A549 treated with dexamethasone at 1 μM for 4 hours (cell line): ENCODE measurements at places on chromosomes 13 and 19. TPM values are rescaled to one million over a fixed set of nuclear protein-coding genes. Genes with fewer than 3 reads are reported as not detected.

The EMP3 gene
- 380 to 538 TPM (median 393 TPM) in 5 replicates for total RNA-seq

The TMEM221 gene
- 0.28 to 0.70 TPM (median 0.60 TPM) in 5 replicates for total RNA-seq

The R3HDM4 gene
- total RNA-seq = 24.0 to 40.9 TPM (median 35.3 TPM) in 5 replicates

The ADM5 gene
- total RNA-seq = 3.0 to 5.7 TPM (median 5.0 TPM) in 5 replicates

The TSSK6 gene
- 1.0 to 2.1 TPM (median 1.6 TPM) in 5 replicates for total RNA-seq

The ITGBL1 gene
- total RNA-seq = 1.1 to 2.0 TPM (median 1.7 TPM) in 5 replicates

The AP1M1 gene
- 58.1 to 69.2 TPM (median 64.5 TPM) in 5 replicates for total RNA-seq

The BRME1 gene
- 0.51 to 0.96 TPM (median 0.64 TPM) in 5 replicates for total RNA-seq

The NCAN gene
- 0.04 to 0.15 TPM (median 0.06 TPM) in 5 replicates for total RNA-seq

The TMPRSS9 gene
- 0.04 TPM in 1 of 5 replicates, not detected in the others for total RNA-seq

The CEACAM19 gene
- 6.3 to 12.6 TPM (median 10.0 TPM) in 5 replicates for total RNA-seq

The ARID3A gene
- 2.8 to 6.6 TPM (median 5.6 TPM) in 5 replicates for total RNA-seq

The RNF17 gene
- total RNA-seq = not detected in 5 replicates

The ZSCAN1 gene
- total RNA-seq = not detected in 5 replicates

The PSG7 gene
- 0.04 to 0.11 TPM (median 0.06 TPM) in 5 replicates for total RNA-seq

The SIAH3 gene
- total RNA-seq = not detected in 5 replicates
